ENCODE measurements at places on chromosomes 5 and 9.

DNA sequence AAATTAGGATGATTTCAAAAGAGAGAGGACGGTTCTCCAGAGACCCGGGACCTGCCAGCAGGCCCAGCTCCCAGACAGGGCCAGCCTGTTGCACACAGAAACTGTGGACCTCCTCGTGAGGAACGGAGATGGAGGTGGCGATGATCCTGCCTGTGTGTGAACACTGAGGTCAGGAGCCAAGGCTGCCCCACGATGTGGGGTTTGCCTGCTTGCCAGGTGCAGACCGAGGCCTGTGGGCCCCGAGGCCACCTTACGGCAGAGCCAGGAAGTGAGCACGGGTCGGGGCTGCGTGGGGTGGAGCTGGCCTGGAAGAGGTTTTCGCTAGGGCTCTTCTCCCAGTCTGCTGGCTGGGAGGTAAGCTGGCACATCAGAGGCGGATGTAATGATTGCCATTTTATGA lies 4.3 kb downstream of the FAM163B start:
- DNase-seq: no peak

DNA sequence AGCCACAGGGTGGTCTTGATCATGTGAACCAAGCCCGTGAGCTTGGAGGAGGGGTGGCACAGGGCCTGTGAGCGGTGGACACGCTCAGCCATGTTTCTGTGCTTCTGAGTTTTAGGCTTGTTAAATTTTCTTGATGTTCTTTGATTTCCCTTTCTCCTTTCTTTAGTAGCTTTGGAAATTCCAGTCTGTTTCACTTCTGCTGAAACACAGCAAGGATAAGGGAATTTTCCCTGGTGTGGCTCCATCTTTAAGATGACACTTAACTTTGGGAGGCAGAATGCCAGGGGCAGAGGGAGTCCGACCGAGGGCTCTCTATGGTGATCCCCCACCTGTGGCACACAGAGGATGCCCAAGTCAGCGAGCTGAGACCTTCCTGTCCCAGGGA lies 29.7 kb upstream of the BASP1 start:
- no peak for DNase-seq

DNA sequence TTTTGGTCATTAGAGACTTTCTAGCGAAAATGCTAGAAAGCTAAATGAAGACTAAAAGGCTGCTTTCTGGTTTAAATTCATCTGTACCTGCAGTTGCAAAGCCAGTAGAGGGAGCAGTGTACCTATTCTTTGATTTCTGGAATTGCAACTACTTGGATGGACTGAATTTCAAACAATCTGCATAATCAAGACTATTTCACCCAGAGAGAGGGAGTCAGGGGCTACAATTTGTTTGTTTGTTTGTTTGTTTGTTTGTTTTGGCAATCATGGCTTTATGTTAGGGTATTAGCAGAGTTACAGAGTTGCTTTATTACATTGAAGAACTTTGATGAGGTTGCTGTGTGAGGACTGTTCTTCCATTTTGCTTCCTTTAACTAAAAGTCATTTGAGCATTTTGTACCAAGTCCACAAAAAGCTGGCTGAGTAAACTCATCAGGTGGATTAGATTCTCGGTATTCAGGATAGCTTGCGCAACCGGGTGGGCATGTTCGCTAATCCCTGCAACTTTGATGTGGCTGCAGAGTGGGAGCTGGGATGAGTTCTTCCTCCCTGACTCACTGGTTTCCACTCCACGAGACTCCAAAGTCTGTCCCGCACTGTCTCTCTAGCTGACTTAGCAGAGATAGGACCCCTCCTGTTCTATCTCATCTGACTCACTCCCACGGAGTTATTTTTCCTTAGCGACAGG lies 80.0 kb upstream of the TUT7 start:
- no peak for DNase-seq

DNA sequence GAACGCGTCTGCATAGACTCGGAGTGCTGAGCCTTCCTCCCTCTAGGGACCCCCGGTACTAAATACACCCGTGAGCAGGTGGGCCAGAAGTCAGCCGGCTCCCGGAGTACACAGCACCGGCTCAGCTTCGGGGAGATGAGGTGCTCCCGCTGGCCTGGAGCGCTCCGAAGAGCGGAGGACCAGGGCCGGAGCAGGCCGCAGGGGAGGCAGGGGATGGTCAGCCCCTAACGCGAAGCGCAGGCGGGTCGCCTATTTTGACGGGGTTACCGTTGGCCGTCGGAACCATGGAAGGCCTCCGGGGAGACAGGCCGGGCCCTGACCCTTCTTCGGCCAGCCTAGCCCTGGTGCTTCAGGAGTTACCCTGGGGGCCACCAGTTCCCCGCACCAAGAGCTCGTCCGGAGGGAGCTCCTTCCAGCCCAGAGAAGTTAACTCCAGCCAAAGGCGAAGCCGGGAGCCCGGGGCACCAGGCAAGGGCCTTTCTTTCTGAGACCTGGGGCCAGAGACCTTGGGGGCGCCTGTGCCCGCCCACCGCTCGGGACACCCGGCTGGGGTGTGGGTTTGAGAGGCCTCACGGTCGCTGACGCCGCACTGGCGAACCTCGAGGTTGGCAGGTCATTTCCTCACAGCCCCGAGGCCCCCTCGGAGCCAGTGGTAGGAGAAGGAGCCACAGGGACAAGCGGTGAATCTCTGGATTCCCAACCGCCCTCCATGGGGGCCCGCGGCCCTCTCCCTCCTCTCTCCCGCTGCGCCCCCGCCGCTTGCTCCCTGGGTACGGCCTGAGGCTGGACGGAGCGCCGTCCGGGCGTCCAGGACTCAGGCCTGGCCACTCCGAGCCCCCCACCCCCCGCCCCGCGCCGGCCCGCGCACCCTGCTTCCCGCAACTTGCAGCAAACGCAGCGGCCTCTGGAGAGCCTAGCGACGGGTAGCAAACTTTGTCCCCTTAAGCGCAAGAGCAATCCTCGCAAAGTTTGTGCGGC lies 3.4 kb upstream of the IRX4 start:
- no peak for DNase-seq

DNA sequence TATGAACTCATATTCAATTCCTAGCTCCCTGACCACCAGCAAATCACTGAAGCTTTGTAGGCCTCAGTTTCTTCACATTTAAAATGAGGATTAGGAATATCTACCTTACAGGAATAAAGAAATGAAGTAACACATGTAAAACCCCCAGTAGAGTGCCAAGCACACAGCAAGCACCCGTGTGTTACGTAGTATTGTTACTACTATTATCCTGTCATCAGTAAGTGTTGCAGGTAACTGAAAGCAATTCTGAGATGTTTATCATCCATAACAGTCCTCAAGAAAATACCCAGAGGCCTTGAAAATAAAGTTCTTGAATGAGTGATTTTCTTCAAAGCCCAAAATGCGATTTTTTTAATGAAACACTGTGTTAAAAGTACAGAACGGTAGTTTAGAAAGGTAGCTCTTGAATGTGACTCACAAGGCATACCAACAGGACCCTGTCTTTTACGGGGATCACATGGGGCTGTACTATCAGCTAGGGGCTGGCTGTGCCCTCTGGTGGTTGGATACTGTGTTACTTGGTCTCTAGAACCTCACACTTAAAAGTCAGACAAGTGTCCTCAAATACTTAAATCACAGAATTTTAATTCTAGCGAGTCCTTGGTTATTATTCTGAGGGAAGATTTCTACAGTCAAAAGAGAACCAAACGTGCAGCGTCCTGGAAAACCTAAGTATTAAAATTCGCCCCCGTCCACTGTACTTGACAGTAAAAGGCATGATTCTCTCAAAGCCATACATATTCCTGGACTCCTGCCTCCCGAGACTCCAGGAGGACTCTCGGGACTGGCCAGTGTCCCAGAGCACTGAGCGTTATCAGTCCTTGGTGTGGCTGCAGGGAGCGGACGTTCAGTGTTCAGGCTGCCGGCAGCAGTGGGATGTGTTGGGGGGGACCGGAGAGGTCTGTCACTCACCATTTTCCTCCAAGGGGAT lies 725 bp downstream of the NDUFB6 start:
- DNase-seq: peak; percentile 26

- DNase-seq: no peak
Observed at GRCh38 chr9:130040984-130041647, 1.9 kb downstream of the FNBP1 start.

- no peak for DNase-seq
Observed at GRCh38 chr9:135574943-135575342, 13.4 kb downstream of the PAEP start.

- no peak for DNase-seq
Observed at GRCh38 chr9:114259798-114260523, 62.9 kb upstream of the ORM1 start.

- no peak for DNase-seq
Observed at GRCh38 chr9:39587844-39588499, 232.5 kb downstream of the SPATA31A1 start.

GRCh38 chr9:89107406-89107805 lies 71.2 kb downstream of the SHC3 start:
- no peak for DNase-seq

- DNase-seq: no peak
Observed at GRCh38 chr5:76456258-76456657, 53.2 kb downstream of the IQGAP2 start.

- no peak for DNase-seq
Observed at GRCh38 chr9:116172216-116172615, 18.6 kb downstream of the PAPPA start.

GRCh38 chr5:172266071-172266675 lies 17.4 kb downstream of the UBTD2 start:
- DNase-seq: no peak

DNA sequence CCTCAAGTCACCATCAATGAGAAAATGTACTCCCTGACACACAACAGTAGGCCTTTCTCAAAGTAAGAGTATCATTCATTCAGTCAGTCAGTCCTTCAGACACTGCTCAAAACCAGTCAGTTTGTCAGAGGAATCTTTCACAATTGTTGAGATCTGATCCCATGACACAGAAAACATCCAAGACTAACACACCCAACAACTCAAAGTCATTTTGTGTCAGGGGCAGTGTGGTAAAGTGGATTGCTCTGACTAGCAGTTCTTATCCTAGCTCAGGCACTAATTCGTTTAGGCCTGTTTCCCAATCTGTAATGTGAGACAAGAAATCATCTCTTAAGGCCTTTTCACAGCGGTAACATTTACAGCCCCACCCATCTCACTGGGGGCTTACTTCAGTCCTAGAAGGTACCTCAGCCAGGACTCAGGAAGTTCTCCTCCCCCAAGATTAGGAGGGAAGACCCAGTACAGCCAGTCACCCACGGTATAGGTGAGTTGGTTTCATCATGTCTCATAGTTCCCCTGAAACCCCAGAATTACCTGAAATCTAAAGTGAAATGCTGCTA lies 31.9 kb downstream of the SH3TC2 start:
- DNase-seq: no peak

DNA sequence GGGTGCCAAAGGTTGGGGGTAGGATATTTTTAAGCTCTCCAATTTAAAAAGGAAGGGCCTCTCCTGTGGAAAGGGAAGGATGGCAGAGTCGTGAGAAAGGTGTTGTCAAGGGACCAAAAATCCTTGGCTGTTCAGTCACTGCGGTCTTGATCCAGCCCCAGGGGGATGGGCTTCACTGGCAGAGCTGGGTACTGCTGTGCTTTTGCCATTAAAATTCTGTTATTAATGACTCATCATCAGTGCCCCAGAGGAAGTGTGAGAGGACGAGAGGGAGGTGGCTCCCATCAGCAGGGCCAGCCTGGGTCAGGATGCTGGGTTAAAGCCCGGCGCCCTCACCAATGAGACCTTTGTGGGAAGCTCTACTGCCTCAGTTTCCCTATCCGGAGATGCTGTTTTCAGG lies 16.7 kb downstream of the PCDH12 start:
- no peak for DNase-seq

DNA sequence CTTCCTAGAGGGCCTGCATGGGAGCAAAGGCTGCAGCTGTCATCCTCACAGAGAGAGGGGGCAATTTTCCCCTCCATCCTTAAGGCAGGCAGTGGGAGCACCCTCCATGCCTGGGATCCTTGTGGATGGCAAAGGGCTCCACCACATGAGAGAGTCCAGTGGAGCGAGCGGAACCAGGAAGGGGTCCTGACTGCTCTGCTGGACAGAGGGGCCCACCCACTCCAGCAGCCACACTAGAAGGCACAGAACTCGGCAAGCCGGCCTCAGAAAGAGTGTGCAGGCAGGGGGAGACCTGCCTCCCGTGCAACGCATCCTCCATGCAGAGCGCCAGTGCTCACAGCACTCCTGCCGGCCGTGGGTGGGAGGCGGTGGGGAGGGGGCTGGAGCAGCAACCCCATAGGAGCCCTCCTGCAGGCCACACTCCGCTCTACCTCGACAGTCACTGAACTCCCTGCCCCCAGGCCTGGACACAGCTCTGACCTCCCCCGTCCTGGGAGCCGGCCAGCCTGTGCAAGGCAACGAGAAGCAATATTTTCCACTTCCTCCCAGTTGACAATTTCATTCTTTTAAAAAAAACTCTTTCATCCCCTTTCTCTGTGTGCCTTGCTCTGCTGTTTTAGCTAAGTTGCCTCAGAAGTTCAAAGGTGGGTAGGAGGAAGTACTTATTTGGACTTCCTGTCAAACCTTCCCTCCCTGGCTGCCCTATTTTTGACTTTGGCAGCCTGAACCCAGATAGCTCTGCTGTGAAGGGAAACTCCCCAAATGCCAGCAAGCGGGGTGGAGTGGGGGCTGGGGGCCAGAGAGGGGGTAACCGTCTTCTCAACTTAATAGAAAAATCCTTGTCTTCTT lies 5.3 kb upstream of the LCP2 start:
- peak; percentile 42 for DNase-seq

DNA sequence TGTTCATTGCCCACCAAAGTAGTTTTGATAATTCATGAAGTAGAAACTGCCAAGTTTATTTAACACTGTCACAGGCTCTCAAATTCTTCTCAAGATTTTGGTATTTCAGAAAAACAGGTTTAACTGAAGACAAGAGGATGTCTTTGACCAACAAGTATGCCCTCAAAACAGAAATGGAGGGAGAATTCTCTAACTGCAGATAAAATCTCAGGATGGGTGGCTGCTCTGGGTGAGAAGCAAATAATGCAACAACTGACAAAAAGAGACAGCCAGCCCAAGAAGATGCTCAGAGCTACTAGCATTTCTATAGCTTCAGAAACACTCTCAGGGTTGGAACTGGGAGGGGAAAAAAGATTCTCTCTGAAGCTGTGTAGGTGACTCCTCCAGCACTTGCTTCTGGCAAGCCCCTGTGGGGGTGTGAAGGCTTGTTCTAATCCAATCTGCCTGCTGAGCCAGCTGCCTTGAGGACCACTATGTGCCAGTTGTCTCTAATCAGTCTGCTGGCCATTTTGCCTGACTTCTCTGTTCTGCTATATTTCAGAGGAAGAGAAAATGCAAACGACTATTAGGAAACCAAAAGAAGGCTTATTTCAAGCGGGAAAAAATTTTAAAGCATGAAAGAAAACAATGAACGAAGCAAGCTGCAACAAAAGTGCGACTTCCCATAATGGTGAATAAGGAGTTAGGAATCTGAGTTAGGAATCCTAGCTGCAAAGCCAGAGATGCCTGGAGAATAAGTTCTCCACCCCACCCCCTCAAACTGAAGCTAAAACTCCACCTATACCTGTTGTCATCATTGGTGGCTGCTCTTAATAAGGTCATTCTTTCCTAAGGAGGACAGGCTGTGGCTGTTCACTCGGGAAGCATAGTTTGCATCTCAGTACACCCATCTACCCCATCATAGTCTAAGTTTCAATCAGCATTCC lies 147.5 kb downstream of the GNAQ start:
- DNase-seq: no peak

GRCh38 chr9:37311938-37312708 lies 110.4 kb upstream of the GRHPR start:
- DNase-seq: no peak

- no peak for DNase-seq
Observed at GRCh38 chr5:126961702-126962101, 68.7 kb downstream of the MARCHF3 start.

Data from activated naive CD4-positive, alpha-beta T cell (primary cell).